ENCODE measurements at places on chromosomes 16 and 17.

GRCh38 chr16:47753659-47754058 is 292.5 kb downstream of the PHKB start:
- no peak for DNase-seq

DNA sequence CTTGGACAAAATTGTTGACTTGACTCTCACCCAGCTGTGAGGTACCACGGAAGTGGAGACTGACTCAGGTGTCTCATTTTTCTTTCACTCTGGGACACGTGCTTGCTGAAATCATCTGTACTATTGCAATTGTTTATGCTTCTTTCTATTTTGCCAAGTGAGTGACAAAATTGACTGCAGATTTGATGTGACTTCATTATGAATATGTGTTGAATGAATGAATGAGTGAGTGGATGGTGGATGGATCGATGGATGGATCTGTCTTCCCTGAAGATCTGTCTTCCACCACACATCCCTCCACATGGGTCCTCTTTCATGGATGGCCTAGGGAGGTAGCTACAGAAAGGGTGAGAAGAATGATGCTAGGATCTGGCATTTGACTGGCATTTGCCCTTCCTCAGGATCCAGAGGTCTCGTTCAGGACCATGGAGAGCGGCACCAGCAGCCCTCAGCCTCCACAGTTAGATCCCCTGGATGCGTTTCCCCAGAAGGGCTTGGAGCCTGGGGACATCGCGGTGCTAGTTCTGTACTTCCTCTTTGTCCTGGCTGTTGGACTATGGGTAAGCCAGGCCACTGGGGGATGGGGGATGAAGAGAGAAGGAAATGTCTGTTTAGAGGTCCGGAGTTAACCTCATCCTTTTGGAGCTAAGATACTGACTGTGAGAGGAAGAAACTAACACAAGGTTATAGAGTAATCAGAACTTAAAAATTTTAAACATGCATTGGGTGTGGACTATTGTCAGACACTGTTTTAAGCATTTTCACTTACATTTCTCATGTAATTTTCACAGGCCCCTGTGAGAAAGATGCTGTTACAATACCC is 12.7 kb downstream of the SLC5A11 start:
- DNase-seq, result no peak

DNA sequence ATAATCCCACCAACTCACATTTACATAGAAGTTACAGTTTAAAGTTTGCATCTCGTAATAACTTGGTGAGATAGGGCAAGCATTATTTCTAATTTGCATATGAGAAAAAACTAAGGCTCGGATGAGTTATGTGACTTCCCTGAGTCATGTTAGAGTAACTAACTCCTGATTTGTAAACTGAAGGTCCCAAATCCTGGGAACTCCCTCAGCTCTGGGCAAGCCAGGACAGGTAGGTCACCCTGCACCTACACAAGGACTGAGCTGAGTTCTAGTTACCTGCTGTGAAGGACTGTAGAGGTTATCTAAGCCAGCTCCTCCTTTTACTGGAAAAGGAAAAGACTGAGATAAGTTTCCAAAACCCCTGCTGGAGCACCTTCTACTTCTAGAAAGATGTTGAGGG is 92.1 kb upstream of the HLF start:
- DNase-seq, result no peak

DNA sequence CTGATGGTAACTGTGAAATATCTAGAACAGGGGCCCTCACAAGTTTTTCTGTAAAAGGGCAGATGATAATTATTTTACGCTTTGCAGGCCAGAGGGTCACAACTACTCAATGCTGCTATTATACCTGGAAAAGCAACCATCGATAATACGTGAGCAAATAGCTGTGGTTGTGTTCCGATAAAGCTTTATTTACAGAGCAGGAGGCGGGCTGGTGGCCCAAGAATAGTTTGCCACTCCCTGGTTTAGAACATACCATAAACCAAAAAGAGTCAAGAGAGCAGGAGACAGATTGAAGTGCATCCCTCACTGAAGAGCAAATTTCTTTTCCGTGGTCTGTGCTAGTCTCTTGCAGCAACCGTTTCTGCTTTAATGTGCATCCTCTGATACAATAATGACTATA is 77.9 kb upstream of the DYNLRB2 start:
- DNase-seq, result no peak

- DNase-seq, result no peak
These were observed 3.2 kb downstream of the HELZ start for GRCh38 chr17:67241719-67242341.

DNA sequence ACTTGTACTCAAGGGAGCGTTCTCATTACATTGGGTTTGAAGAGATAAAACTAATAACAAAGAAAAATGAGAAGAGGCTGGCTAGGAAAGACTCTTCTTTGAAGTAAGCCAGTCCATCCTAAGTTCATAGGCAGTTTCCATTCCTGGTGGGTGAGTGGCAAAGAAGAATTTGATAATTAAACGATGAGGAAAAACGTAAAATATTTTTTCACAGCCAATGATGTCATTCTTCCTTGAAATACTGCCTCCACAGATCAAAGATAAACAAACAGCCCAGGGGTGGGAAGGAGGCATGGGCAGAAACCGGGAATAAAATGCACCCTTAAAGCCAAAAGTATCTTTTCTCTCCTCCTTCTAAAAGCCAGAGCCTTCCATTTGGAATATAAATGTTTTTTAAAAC is 346.6 kb downstream of the PMP22 start:
- DNase-seq, result no peak

DNA sequence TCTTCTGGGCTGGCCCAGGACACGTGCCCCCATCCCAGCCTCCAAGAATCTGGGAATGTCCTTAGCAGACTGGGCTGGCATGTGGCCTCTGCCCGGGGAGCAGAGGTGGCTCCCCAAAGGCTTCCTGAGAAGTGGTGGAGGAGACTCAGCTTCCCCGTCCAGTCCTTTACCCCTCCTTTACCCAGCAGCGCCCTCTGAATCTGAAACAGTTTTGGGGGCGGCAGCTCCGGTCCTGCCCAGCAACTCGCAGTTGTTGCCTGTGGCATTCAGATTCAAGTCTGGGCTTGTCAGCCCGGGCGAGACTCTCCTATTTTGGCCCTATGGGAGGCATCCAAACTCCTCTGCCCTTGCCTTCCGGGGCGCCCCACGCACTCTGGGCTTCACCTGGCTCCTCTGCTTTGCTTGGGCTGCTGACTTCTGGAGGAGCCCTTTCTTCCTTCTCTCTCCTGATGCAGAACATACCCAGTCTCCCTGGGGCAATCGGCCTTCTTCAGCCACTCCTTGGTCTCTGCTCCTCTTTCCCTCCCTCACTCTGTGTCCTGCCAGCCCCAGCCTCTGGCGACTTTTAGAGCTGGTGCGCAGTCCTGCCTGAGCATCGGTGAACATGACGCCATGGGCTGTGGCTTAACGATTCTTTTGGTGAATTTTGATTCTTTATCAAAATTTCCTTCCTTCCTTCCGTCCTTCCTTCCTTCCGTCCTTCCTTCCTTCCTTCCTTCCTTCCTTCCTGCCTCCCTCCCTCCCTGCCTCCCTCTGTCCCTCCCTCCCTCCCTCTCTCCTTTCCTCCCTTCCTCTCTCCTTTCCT is 55.2 kb downstream of the CMIP start:
- no peak for DNase-seq

Data from stimulated activated CD4-positive, alpha-beta T cell treated with anti-CD3 and anti-CD28 coated beads, Interleukin-1b, Interleukin-23, amount 100 ng/mL, for 1 hour (primary cell).